Type B pancreatic cell (in vitro differentiated cells): ENCODE measurements at places on chromosomes 3 and 15. TPM values are rescaled to one million over a fixed set of nuclear protein-coding genes. Genes with fewer than 3 reads are reported as not detected.

The MAP1A gene
- total RNA-seq, result 6.0 and 18.2 TPM in 2 replicates

- no peak for DNase-seq
- H3K36me3 ChIP-seq, result no peaks in the 10 kb centered on the region
- H3K4me1 ChIP-seq, result peaks cover 14% of the 10 kb centered on the region
These were observed 230.6 kb downstream of the MECOM start for GRCh38 chr3:169432708-169433432.

- H3K36me3 ChIP-seq, result no peaks in the 10 kb centered on the region
- H3K4me1 ChIP-seq, result no peaks in the 10 kb centered on the region
- H3K27ac ChIP-seq, result no peak overlapping the region
- peaks cover 59% of the 10 kb centered on the region for H3K27me3 ChIP-seq
These were observed 12.7 kb downstream of the LCMT2 start for GRCh38 chr15:43317566-43318184.

GRCh38 chr15:85755471-85755870, 39.3 kb downstream of the KLHL25 start:
- no peak for DNase-seq
- H3K36me3 ChIP-seq, result peaks cover 4% of the 10 kb centered on the region

DNA sequence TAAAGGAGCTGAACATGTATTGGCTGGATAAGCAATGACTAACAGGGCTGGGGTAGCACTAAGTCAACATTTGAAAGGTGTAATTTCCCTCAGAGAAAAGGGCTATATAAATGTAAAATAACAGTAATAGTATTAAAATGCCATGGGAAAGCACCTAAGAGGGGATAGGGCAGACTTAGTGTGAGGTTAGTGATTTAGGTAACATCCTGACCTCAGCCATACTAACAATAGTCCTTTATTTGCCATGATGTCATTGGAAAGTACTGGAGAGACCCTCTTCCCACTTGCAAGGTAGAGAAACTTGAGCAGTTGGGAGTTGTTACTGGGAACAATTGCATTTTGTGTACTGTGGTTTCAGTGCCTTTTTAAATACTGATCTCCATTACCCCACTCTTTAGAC, 103.4 kb downstream of the LSAMP start:
- H3K4me3 ChIP-seq, result no peak overlapping the region
- H3K27me3 ChIP-seq, result peaks cover 27% of the 10 kb centered on the region
- H3K27ac ChIP-seq, result no peak overlapping the region
